ENCODE measurements at places on chromosomes 1 and 21.
A peak's percentile ranks its signal among the peaks of the same experiment; 100 is the strongest.

- no peaks in the 10 kb centered on the region for H3K27me3 ChIP-seq
- no peak overlapping the region for H3K4me3 ChIP-seq
- DNase-seq, result peak; percentile 6
- no peaks in the 10 kb centered on the region for H3K36me3 ChIP-seq
- H3K27ac ChIP-seq, result no peak overlapping the region
Observed at GRCh38 chr1:187985897-187986654, 1157.3 kb downstream of the PLA2G4A start.

- no peaks in the 10 kb centered on the region for H3K36me3 ChIP-seq
- no peak overlapping the region for H3K27ac ChIP-seq
- no peak overlapping the region for H3K4me3 ChIP-seq
- H3K4me1 ChIP-seq, result peaks cover 68% of the 10 kb centered on the region
- H3K27me3 ChIP-seq, result no peaks in the 10 kb centered on the region
- DNase-seq, result peak; percentile 86
Observed at GRCh38 chr1:229116114-229116513, 154.8 kb upstream of the RAB4A start.

- H3K27me3 ChIP-seq, result no peaks in the 10 kb centered on the region
- H3K36me3 ChIP-seq, result no peaks in the 10 kb centered on the region
- H3K4me1 ChIP-seq, result no peaks in the 10 kb centered on the region
- H3K27ac ChIP-seq, result no peak overlapping the region
Observed at GRCh38 chr1:38121231-38121680, 74.7 kb upstream of the POU3F1 start.

DNA sequence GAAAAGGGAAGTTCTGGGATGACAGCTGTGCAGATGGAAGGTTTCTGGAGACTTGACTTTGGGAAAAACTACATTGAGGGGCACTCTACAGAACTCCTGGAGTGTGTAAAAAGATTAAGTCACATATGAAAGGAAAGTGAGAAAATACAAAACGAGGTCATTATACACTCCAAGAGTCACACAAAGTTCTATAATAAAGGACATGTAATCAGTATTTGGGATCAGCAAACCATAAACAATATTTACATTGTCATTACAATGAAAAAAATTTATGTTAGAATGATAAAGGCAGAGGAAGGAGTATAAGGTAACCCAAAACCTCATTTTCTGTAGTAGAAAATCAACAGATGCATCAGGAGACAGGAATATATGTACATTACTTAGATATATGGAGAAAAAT, 22.8 kb downstream of the NUP133 start:
- peaks cover 5% of the 10 kb centered on the region for H3K4me1 ChIP-seq
- no peak overlapping the region for H3K4me3 ChIP-seq
- no peak overlapping the region for H3K27ac ChIP-seq
- DNase-seq, result no peak
